Aorta (tissue), 5 donors: ENCODE measurements at places on chromosomes 7 and 10.

GRCh38 chr10:3107426-3107961, 40.1 kb downstream of the PFKP start:
- DNase-seq = peak; percentile 94

GRCh38 chr10:49622426-49623425, 8.9 kb downstream of the CHAT start:
- DNase-seq = peak; percentile 55

GRCh38 chr7:110522761-110523200, 568.1 kb upstream of the LRRN3 start:
- DNase-seq = no peak

GRCh38 chr10:50279489-50279888, 28.2 kb upstream of the ASAH2 start:
- no peak for DNase-seq

GRCh38 chr7:100141555-100141949, 7.2 kb upstream of the LAMTOR4 start:
- DNase-seq = no peak
